ENCODE measurements at places on chromosomes 5 and 9. TPM values are rescaled to one million over a fixed set of nuclear protein-coding genes. Genes with fewer than 3 reads are reported as not detected.

Gene DOK3
- 2.7 TPM for total RNA-seq

Gene IFNA2
- not detected for total RNA-seq

Gene CNTNAP3
- total RNA-seq: 10.0 TPM

Gene CYLC2
- not detected for total RNA-seq

Gene CMYA5
- total RNA-seq: 0.14 TPM

Gene SLC6A19
- 0.38 TPM for total RNA-seq

Gene SCGB3A1
- not detected for total RNA-seq

Gene SLC25A2
- not detected for total RNA-seq

Data from A549 treated with Hydrocortisone at 1 μM for 4 hours (cell line).